M059J (cell line): ENCODE measurements at places on chromosomes 7 and 10. TPM values are rescaled to one million over a fixed set of nuclear protein-coding genes. Genes with fewer than 3 reads are reported as not detected.

DNA sequence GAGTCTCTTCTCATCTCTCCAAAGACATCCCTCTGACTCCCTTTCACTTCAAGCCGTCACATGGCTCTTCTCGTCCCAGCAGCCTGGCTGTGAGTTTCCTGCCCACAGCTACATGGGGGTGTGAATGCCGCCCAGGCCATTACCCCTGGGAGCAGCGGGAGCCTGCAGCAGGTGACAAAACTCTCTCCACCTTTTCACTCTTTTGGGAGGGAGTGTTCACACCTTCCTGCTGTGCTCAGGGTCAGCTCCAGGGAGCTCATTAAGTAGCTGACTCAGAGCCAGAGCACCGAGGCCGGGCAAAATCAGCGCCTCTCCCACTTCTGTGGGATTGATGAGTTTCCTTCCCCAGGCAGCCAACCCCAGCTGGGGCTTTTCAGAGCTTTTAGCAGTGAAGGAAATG is 271.3 kb downstream of the TYW1 start:
- no peak for DNase-seq

DNA sequence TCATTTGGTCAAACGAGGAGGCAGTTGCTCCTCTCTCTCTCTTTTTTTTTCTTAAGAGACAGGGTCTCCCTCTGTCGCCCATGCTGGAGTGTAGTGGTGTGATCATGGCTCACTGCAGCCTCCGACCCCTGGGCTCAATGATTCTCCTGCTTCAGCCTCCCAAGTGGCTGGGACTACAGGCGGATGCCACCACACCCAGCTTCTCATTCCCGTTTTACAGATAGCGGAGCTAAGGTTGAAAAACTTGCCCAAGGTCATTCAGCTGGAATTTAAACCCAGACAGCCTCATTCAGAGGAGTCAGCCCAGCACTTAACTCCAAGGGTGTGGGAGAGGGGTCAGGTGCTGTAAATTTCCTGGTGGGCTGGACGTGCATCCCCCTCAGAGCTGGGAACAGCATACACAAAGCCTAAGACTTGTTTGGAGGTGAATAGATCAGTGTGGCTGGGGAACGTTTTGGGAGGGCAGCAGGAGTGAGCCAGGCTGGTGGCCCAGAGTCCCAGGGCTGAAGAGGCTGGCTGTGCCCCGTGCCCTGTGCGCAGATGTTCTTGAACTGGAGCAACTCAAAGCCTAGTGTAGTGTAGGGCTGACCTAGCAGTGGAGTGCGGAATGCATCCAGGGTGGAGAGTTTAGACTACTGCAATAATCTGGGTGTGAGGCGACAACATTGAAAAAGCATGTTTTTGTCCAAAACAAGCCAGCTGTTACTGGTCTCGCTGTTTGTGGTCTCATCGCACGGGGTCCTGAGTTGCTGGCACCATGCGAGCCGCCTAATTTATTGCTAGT is 2.3 kb downstream of the HTRA1 start:
- no peak for DNase-seq

DNA sequence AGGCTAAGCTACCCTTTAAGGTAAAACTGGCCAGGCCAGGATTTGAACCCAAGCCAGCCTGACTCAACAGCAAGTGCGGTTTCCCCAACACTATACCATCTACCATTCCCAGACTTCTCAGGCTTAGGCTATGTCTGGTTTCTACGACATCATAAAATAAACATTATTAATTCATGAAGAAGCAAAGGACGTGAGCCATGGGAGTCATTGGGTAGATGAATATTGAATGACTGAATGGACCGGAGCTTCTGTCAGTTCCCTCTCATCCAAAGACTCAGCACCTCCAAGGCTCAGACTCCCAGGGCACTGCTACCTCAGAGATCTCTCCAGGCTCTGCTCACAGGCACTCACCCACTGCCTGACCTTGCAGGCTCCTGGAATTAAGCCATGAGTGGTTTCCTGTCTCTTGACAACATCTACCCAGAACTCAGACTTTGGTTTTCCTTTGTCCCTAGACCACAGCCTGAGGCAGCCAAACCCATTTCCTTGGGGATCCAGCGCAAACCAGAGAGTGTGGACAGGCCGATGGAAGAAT is 64.6 kb upstream of the STEAP1B start:
- peak; percentile 99 for DNase-seq

DNA sequence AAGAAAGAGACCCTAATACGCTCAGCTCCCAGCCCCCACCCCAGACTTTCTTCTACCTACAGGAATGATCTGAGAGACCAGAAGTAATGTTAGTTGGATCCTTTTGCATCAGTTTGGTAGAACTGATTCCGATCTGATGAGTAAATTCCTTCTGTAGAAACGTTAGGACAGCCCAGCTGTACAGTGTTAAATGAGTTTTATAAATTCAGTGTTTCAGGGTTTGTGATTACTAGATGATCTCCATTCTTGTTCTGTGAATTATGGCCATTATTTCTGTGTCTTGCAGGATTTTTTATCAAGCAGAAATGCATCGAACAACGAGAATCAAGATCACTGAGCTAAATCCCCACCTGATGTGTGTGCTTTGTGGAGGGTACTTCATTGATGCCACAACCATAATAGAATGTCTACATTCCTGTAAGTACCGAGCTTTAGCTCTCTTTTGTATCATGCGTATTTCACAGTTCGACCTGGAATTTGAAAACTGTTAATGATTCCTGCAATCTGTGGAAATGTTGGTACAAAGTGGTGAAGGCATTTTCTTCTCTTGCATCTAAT is 5.3 kb downstream of the BMI1 start:
- DNase-seq = no peak

- DNase-seq = no peak
These were observed 161.3 kb downstream of the CUX1 start for GRCh38 chr7:101978683-101979082.

- DNase-seq = no peak
These were observed 427.6 kb downstream of the THSD7A start for GRCh38 chr7:11404355-11404754.

GRCh38 chr10:3623746-3624145 is 161.3 kb downstream of the KLF6 start:
- peak; percentile 80 for DNase-seq

GRCh38 chr10:15842556-15843169 is 17.6 kb downstream of the MINDY3 start:
- no peak for DNase-seq

DNA sequence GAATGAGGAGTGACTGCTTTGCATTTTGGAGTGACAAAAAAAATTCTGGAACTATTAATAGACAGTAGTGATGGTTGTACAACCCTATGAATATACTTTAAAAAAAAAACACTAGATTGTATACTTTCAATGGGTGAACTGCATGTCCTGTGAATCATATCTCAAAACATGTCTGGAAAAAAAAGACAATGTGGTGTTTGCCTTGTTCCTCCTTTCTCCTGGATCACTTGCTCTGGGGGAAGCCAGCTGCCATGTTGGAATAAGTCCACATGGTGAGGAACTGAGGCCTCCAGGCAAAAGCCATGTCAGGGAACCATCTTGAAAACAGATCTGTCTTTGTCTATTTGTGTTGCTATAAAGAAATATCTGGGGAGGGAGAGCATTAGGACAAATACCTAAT is 39.5 kb upstream of the YAE1 start:
- DNase-seq = peak; percentile 12

DNA sequence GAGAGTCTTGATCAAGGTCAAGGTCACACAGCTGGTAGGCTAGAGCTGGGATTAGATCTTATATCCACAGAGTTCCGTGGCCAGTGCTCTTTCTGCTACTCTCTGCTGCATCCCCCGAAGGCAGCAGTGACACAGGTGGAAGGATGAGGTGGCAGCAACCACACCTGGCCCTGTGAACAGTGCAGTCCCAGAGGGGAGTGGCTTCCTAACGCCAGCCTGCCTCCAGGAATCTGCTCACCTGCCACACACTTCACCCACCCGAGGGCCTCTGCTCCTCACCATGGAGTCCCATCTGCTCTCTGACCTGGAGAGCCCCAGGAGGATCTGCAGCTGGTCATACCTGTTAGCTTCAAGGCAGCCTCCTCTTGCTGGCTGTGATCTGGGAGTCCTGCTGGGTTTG is 484.2 kb downstream of the PLXNA4 start:
- DNase-seq = no peak

GRCh38 chr10:60043561-60044241 is 137.3 kb upstream of the CCDC6 start:
- DNase-seq = no peak

GRCh38 chr7:42468471-42468870 is 231.5 kb upstream of the GLI3 start:
- DNase-seq = no peak

DNA sequence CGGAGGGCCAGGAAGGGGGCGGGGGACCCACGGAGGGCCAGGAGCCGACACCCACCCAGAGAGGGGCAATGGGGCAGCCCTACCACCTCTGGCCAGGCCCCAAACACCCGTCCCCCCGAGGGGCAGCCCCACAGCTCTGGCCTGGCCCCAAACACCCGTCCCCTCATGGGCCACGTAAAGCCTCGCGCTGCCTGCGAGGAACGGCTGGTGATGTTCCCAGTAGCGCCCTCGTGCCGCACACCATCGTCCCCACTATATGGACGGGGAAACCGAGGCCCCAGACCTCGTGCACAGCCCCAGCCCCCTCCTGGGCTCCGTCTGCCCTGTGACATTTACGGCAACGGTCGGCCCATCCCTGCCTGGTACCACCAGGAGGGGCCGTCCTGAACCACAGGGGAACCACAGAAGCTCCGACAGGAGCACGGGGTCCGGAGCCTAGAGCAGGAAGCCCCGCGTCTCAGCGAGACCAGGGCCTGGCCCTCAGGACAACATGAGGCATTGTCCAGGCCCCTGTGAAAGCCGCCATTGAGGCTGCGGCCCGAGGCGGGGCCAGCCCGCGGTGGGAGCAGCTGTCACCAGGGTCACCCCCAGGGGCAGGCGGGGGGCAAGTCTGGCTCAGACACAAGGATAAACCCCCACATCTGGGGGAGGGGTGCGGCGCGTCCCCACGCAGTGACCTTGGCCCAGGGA is 35.6 kb downstream of the GET4 start:
- DNase-seq = no peak

DNA sequence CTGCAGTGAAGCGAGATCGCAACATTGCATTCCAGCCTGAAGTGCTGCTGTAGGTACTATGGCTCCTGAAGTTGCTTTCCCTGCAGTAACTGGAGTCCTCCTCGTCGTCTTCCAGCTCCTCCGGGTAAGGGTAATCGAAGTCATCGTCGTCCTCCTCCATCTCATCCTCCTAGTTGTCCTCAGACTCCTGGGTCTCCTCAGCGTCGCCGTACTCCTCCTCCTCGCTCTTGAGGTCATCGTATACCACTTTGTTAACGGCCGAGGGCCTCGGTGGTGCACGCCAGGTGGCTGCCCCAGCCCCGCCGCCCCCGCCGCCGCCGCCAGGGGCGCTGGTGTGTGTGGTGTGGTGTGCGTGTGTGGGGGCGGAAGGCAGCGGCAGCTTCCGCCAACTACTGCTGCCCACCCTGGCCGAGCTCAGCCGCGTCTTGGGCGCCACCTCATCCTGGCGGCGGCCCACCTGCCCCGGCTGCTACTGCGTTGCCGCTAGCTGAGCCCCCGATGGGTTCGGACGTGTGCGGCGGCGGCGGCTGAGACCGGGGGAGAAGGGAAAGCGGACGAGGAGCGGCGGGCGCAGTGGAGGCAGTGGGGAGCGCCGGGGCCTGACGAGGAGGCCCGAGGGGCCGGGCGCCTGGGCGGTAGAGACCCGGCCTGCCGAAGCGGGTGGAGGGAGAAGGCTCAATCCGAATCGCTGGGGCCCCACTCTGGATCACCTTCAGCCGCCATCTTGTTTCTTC is 11.8 kb upstream of the ACBD5 start:
- DNase-seq = peak; percentile 43

- peak; percentile 99 for DNase-seq
These were observed 128.5 kb downstream of the TNS3 start for GRCh38 chr7:47453093-47454061.

GRCh38 chr10:99524050-99524666 is 8.6 kb upstream of the NKX2-3 start:
- peak; percentile 37 for DNase-seq

DNA sequence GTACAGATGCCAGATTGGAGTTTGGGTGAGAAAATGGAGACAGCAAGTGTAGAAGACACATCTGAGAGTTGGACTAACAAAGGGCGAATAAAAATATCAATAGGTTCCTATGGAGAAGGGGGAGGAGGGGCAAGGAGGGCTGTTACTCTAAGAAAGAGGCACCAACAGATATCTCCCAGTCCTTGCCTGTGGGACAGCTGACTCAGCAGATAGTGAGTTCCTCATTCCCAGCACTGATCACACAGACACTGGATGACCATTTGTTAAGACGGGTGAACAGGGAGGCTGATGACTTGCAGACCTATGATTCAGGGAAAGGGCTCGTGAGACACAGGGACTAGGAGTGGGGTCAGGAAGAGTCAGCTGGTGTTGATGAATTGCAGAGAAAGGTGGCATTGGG is 5.7 kb upstream of the PRR15 start:
- peak; percentile 42 for DNase-seq

GRCh38 chr7:1597066-1597760 is 27.4 kb upstream of the PSMG3 start:
- DNase-seq = no peak

- peak; percentile 74 for DNase-seq
These were observed 61.1 kb upstream of the IL6 start for GRCh38 chr7:22665923-22666322.

DNA sequence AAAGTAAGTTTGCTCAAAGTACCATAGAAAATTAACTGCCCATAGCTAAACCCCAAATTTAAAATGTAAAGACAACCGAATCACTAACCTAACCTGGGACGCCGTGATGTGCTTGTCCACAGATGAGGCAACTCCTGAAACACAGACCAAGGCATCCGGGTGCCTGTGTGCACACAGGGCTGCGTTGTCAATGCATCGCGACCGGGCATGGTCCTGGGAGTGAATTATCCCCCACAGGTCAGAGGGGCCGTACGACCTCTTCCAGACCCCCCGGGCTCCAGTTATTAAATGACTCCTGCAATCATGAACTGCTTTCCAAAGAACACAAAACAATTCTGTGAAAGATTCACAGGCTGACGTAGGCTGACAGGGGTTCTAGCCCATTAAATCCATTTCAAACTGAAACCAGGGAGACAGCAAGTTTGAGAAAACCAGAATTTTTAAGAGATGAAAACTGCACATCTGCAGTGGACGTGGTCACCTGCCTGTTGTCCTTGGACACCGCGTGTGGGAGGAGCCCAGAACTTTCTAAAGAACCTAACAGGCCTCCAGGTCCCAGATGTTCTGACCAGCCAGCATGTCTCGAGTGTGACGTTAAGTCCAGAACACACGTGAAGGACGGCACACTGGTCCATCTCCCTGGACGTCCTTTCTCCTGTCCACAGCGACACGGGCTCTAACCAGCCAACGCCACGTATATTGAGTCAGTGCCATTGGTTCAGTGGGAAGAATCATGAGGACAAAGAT is 297.8 kb downstream of the DNAJB6 start:
- DNase-seq = no peak

GRCh38 chr10:84269773-84270172 is 24.9 kb downstream of the RGR start:
- DNase-seq = peak; percentile 80

DNA sequence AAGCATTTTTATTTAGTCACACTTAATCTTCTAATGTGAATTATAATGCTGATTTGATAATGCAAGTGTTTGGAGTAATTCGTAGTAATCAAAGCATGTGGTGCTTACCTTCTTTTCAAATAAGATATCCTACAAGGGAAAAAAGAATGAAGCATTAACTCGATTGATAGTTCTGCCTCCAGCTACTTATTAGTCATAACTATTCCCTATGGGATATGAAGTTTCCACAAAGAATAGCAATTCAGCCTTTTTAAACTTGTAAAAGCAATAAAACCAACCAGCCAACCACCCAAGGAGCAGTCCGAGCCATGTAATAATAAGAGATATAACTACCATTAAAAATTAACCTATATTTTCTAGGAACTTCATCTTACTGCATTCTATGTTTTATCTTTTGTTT is 11.6 kb downstream of the COL28A1 start:
- no peak for DNase-seq

OPTN gene
- total RNA-seq = 15.9 and 33.4 TPM in 2 replicates

BHLHA15 gene
- total RNA-seq = not detected in 2 replicates

GRM3 gene
- not detected in 2 replicates for total RNA-seq
